ENCODE measurements at places on chromosomes 5 and 9.

DNA sequence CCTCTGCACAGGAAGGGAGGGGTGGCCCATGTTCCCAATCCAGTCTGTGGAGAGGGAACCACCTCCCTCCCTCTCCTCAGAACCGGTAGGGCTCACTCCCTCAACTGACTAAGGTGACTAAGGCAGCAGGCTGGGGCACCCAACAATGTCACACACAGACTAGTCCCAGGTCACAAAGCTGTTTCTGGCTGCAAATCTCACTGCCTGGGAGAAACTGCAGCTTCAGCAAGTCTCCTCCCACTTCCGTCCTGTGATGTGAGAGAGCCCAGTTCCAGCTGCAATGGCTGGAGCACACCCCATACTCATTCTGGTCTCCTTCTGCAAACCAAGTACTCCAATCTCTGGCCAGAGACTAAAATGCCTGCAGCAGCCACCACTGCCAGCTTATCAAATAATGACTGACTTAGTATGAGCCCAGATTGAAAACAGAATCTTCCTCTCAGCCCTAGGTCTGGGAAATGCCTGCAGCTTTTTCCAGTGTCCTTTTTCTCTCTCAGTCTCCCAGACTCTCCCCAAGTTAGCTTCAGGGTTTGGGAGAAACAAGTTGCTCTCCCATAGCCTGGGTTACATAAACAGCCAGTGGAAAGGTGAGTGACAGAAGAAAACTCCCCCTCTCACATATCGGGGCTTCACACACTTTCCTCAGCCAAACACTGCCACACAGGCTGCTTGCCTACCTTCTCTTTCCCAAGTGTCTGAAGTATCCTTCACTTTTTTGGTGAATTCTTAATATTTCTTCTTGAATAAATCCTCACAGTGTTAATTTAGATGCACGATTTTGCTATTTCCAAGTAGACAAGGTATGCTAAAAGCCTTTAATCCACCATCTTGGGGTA, 247.4 kb upstream of the RASA1 start:
- no peak for DNase-seq

DNA sequence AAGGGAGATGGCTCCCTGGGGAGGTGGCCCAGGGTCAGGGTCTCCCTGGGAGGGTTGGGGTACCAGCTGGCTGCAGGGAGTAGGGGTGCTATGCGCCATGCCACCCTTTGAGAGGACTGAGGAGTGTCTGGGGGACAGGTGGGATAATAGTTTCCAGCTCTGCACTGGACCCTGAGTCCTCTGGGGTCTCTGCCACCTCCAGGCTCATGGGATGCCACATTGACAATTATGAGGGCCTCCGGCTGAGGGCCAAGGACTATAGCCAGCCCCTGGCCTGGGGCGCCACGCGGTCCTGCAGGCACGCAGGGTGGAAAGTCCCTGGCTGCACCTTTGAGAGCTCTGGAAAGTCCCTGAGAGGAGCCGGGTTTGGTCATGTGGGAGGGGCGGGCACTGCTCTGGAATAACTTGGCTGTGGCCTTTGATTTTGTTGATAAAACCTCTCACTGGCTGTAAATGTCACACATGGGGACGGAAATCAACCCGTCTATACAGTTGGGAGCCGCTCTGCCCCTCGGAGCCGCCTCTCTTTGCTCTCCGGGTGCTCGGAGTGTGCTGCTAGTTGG, 16.0 kb downstream of the TRAF2 start:
- DNase-seq, result peak; percentile 38

DNA sequence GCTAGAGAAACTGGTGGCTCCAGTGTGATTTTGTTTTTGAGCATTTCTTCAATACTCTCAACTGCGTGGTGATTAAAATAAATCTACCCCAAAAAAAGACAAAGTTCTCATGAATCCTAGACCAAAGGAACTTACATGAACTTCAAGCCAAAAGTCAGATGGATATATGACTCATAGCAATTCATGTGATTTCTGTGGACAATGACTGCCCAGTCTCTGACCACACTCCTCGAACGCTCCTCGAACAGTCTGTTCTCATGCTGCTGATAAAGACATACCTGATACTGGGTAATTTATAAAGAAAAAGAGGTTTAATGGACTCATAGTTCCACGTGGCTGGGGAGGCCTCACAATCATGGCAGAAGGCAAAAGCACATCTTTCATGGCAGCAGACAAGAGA, 46.4 kb upstream of the CEP78 start:
- DNase-seq, result peak; percentile 17

DNA sequence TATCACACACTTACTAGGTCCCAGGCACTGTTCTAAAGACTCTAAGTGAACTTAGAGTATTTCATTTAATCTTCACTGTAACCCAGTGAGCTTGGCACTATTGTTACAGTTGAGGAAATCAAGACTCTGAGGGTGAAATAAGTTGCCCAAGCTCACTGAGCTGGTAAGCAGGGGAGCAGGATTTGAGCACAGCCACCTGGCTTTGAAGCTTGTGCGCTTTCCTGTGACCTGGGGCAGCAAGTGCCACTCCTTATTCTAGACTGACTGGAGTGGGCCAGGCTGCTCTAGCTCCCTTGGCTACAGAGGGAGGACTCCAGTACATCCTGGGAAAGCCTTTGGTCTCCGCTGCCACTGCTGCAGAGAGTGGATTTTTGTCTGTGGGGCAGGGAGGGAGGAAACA, 50.0 kb downstream of the RGS3 start:
- DNase-seq, result no peak

- no peak for DNase-seq
These were observed 64.0 kb upstream of the XPA start for GRCh38 chr9:97761056-97761598.

DNA sequence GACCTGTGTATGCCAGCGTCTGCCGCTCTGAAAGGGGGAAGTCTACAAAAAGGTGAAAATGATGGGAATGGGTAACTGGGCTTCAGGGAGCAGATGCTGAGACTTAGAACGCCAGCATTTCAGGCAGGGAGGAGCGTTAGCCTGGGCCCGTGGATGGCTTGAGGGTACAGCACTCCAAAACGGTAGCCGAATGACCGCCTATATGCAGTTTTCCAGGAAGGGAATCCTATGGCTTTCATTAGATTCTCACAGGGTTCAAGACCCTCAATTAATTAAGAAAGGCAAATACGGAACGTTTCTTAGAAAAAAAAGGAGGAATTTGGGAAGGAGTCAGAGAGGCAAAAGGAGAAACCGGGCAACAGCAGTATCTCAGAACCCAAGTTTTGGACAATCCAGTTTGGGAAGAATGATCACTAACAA, 639 bp downstream of the AMACR start:
- DNase-seq, result no peak

Measured in non-pigmented ciliary epithelial cell (primary cell).